ENCODE measurements at places on chromosomes 16 and 17. TPM values are rescaled to one million over a fixed set of nuclear protein-coding genes. Genes with fewer than 3 reads are reported as not detected.

- DNase-seq, result peak; percentile 84
Observed at GRCh38 chr16:11136600-11136999, 119.4 kb downstream of the SOCS1 start.

- peak; percentile 99 for DNase-seq
Observed at GRCh38 chr16:9047689-9048301, 43.6 kb upstream of the HAPSTR1 start.

- no peak for DNase-seq
Observed at GRCh38 chr16:49463529-49463928, 89.9 kb downstream of the C16orf78 start.

DNA sequence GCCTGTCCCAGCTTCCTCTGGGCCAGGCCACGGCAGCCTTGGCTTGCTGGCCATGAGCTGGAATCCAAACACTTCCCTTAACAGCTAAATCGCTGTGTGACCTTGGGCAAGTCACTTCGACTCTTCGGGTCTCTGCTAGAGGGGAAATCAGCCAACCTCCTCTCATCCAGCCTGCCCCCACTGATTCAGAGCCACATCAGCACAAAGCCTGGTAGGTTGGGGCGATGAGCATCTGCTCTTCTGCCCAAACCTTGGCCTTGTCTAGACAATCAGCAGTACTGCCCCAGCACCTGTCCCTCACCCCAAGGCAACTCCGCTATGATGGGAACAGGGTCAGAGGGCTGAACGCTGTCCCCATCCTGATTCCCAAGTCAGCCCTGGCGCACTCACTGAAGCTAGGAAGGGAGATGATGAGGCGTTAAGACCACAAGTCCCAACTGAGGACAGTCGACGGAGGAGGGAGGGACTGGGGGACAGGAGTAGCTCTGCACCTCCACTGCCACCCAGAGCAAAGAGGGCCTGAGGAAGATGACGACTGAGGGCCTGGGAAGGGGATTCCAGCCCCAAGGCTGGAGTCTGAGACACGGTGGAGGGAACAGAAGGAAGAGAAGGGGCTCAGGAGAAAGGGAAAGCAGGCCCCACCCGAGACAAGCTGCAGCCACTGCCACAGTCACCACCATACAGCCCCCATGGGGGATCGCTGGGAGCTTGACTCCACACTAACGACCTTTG is 1.3 kb downstream of the CLUH start:
- DNase-seq, result peak; percentile 21

DNA sequence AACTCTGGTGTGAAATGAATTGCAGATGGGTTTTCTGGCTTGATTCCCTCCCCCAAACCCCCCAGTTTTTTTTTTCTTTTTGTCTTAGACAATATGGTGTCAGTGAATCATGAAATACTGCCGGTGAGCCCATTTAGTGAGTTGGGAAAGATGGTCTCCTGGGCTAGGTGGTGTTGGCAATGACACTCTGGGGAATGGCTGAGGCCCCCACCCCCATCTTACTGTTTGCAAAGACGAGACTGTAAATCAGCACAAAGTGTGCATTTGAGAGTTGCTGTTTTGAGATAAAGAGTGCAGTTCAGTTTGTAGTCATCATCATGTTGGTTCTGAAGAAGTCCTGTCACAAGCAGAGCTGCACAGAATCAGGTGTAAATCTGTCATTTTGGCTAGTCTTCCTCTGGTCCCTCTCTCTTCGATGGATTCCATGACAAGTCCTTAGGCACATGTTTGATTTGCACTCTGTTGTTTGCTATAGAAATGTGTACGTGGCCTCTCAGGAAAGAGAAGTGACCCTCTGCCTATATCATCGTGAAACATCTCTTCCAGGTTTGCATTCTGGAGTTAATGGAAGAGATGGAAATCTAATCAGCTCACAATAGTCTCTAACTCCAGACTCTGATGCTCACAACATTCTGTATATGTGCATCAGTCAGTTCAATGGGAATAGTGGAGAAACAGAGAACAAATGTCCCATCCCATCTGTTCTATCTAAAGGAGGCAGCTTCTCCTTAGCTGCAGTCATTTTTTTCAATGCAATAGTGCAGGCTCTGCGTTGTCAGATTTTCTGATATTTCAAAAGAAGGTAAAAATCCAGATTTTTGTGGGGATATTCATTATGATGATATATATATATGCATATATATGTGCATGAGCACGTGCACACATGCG is 34.6 kb downstream of the RBFOX1 start:
- no peak for DNase-seq

- no peak for DNase-seq
Observed at GRCh38 chr16:351804-352520, 561 bp downstream of the AXIN1 start.

DNA sequence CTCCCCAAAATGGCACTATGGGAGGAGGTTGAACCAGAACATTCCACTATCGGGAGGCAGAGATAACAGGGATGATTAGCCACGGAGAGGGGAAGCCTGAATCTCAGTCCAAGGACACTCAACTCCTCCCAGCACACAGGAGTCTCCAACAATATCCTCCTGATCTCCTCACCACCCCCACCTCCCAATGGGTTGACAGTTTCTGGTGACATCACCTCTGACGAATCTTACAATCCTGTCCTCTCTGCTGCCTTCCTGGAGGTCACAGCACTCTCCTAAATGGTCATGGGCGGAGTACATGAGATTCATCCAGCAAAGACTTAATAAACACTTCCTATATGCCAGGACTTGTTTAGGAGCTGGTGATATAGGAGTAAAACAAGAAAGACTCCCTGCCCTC is 80.9 kb downstream of the SLC6A2 start:
- DNase-seq, result peak; percentile 10

DNA sequence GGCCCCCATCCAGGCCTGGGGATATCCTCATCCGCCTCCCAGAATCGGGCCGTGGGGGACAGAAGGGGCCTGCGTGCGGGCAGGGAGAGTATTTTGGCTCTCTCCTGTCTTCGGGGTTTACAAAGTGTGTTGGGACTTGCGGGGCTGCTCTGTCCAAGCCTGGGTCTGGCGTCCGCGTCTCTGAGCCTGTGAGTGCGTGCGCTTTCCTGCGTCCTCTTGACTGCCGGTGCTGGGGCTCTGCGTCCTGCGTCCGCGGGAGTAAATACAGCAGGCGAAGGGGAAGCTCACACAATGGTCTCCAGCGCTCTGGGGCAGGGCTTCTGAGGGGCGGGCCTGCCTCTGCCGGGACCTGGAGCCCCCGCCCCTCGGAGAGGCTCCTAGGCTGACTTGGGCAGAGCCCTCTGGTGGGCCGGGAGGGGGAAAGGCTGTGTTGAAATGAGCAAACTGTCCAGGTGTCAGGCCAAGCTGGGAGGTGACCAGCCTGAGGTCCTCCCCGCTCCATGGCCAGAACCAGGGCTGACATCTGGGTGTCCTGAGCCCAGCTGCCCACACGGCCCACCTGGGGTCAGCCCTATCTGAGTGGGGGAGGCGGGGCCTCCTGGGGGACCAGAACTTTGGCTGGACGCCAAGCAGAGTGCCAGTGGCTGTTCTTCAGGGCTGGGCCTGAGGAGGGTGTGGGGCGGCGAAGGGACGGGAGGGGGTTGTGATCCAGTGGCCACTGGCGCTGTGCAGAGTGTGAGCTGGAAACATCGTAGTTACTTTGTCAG is 233.6 kb downstream of the SEC14L1 start:
- no peak for DNase-seq

GRCh38 chr17:48027322-48027981 is 10.1 kb downstream of the COPZ2 start:
- DNase-seq, result no peak

- DNase-seq, result peak; percentile 68
Observed at GRCh38 chr17:43701318-43701743, 39.6 kb upstream of the MEOX1 start.

- no peak for DNase-seq
Observed at GRCh38 chr17:82234211-82235055, 5.6 kb downstream of the SLC16A3 start.

- no peak for DNase-seq
Observed at GRCh38 chr17:67129283-67129682, 84.9 kb downstream of the CACNG1 start.

ESRP2 gene
- 48.8 TPM for total RNA-seq

JPT1 gene
- 360 TPM for total RNA-seq

ANKS4B gene
- not detected for total RNA-seq

IRF8 gene
- total RNA-seq, result not detected

RRN3 gene
- total RNA-seq, result 39.7 TPM

GLG1 gene
- 132 TPM for total RNA-seq

TMEM98 gene
- 9.2 TPM for total RNA-seq
